Fibroblast of pulmonary artery (primary cell): ENCODE measurements at places on chromosomes 4 and X.

DNA sequence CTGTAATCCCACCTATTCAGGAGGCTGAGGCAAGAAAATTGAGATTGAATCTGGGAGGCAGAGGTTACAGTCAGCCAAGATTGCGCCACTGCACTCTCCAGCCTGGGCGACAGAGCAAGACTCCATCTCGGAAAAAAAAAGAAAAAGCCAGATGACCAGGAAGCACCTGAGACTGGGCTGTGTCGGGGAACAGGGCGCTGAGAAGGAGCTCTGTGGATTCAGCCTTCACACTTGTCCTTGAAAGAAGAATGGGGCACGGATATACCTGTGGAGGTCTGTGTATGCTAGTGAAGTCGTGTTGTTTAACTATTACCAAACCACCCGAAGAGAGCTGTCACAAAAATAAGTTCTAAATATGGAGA, 39.3 kb upstream of the TADA2B start:
- DNase-seq = no peak

DNA sequence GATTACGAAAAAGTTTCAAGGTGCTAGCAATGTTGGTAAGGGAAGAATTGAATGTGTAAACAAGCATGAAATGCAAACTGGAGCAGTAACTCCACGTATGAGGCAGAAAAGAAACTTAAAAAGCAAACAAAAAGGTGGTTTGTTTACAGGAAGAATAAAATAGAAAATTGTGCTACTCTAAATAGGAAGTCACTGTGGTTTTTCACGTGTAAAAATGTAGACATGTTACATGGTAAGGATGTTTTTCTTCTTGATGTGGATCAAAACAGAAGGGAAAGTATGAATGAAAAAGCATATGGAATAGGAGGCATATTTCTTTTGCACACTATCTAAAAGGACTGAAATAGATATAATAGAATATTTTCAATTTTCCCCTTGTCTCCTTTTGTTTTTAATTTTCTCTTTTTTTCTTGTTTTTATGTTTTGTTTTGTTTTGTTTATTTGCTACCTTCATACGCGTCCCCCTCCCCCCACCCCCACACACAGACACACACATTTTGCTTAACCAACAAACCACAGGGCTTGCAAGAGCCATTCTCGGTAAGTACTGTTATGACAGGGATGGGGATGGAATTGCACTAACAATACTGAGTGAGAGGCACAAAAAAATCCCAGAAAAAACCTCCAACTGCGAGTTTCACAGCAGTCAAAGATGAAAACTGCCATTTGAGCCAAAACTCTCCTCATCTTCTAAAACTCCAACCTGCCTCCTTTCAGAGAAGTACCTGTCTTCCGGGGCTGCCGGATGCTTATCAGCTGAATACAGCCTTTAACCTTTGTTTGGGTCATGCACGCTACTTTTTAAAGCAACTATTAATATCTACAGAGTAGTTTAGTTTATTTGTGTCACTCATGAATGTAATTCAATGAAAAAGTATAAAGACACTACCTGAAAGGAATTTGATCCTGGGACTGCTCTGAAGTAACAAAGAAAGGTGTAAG, 135.8 kb downstream of the IL15 start:
- no peak for DNase-seq

DNA sequence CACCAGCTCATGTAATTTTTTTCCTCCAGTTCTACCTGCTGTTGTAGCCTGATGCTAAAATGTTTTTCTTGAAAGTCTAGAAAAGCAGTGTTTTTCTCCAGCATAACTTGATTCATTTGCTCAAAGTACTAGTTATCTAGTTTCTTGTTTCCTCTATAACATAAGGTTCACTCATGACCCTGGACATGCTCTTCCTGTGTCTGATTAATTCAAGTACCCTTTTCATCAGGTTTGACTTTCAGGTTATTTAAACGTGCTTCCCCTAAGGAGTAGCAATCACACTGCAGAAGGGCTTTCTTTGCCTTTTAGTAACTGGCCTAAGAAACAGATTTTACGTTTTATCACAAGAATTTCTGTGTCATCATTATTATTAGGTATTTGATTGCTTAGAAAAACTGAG, 66.8 kb upstream of the EGFL6 start:
- no peak for DNase-seq

DNA sequence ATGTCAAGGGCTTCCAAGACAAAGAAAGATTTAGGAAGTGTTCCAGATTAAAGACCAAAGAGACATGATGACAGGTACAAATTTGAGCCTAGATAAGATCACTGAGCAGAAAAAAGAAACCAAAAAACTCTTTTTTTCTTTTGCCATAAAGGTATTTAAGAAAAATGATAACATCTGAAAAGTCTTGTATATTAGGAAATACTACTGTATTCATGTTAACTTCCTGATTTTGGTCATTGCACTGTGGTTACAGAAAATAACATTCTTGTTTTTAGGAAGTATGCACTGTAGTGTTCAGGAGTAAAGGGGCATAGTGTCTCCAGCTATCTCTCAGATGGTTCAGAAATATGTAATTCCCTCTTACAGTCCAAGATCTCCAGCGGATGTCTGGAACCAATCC, 37.1 kb downstream of the RWDD4 start:
- no peak for DNase-seq

GRCh38 chr4:124596816-124597215, 115.7 kb downstream of the ANKRD50 start:
- DNase-seq = no peak
